ENCODE measurements at places on chromosomes 4 and X.

DNA sequence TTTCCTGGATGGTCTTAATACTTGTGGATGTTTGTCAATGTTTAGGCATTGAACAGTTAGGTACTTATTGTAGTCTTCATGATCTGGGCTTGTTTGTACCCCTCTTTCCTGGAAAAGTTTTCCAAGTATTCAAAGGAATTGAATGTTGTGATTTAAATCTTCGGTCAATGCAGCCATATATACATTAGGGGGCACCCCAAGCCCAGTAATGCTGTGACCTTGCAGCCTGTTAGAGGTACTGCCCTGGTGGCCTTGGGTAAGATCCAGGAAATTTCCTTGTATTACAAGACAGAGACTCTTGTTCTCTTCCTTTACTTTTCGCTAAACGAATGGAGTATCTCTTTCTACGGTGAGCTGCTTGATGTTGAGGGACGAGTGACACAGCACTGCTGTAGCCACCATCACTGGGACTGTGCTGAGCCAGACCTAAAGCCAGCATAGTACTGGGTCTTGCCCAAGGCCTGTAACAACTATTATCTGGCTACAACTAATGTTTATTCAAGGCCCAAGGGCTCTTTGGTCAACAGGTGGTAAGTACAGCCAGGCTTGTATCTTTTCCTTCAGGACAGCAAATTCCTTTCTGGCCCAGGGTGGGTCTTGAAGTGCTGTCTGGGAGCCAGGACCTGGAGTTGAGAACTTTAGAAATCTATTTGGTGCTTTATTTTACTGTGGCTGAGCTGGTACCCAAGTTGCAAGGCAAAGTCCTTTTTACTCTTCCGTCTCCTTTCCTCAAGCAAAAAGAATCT, 118.3 kb upstream of the ATOH1 start:
- peak; percentile 50 for DNase-seq

DNA sequence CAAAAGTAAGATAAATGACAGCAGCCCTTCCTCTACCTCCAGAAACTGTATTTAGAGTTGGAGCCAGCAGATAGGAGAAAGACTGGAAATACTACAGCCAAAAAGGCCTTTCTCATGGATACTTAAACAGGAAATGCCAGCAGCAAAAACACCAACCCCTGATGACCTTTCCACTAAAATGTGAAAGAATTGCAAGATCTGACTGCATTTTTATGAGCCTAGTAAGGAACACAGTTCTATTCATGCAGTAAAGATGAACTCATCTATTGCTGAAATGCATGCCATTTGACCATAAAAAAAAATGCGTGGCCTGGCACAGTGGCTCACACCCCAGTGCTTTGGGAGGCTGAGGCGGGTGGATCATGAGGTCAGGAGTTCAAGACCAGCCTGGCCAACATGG, 19.9 kb downstream of the ABCG2 start:
- no peak for DNase-seq

DNA sequence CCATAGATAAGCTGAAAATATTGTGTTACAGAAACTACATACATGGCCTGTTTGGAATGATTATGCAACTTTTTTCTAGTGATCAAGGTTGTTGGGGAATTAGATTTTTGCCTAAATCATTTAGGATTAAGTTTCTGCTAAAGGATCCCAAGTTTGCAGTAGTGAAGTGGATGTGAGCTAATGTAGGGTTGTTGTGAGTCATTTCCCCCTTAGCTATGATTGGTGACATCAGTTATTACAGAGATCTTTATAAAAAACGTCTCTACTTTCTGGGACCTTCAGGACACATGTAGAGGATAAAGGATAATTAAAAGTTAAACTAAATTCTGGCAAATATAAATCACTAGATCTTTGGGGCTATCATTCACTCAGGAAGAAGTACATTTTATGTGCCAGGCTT, 133.3 kb downstream of the GATB start:
- DNase-seq = no peak

GRCh38 chr4:165095291-165095690, 17.4 kb downstream of the TMEM192 start:
- DNase-seq = no peak

DNA sequence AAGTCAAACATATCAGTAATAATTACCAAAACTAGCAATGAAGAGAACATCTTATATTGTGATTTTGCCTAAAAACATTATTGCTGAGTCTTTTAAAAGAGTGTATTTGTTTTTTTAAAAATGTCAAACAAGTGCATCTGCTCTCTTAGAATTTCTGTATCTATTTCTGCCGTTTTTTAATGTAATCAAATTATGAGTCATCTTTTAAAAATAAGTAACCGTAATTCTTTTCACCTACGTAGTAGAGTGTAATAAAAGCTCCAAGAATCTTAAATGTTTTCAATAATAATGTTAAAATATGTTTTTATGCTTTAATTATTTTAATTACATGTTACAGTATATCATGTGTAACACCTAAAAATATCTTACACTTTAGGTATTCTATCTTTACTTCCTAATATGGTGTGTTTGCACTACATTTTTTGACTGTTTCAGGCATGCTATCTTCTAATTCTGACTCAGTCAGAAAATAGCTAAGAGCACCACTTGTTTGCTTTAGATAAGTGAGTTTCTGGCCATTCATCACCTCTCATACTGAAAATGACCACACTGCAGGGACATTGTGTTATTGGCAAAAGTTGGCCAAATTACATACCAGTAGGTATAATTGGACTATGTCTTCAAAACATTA, 368.5 kb downstream of the PCDH7 start:
- DNase-seq = no peak
